Activated T-helper 1 cell treated with anti-CD3 and anti-CD28 coated beads, Interleukin-2, amount 50 U/mL, for 16 hours (primary cell): ENCODE measurements at places on chromosomes 12 and 14.

GRCh38 chr12:68428211-68428610, 96.0 kb upstream of the MDM1 start:
- no peak for DNase-seq

DNA sequence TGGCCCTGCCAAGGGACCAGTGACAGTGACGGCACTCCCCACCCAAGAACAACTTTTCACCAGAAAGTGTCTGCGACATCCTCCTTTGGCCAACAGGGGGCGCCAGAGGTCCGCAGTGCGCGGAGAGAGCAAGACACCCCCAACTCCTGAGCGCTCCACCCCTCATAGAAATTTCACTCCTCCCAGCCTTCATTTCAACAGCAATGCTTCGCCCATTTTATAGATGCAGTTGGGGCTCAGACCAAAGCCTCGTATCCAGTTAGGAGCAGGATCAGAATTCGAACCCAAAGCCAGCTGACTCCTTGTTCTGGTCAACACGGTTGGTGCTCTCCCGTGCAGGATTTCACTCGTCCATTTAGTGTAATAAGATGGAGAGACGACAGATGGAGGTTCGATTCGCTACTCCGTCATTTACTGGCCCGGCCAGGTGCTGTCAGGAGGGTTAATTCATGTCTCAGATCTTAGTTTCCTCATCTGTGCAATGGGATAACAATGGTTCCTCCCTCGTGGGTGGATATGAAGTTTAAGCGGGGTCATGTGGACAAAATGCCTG, 2.4 kb upstream of the POP5 start:
- DNase-seq = peak; percentile 81

DNA sequence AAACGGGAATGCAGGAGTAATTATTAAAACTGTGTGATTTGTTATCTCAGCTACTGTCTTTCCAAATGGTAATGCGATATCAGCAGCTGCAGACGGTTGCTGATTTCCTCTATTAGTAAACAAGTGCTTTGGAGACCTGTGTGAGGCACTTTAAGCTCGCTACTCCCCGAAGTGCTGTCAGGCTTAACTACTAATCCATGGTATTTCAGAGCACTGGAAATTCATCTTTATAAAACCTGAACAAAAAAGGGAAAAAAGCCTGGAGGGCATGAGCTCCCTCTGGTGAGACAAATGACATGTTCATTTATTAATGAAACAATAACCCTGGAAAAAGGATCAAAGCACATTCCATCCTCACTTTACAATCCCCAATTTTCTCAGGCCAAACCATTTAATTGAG, 143.6 kb upstream of the OTX2 start:
- no peak for DNase-seq

DNA sequence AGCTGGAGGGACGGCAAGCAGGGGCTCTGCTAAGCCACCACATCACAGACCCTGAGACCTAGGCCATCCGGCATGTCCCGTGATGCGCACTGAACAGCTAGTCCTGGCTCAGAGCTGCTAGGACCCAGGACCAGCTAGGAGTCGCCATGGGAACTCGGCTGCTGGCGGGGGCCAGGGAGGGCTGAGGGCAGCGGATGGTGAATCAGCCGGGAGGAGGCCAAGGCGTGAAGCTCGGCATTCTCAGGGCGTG, 5.1 kb downstream of the AHNAK2 start:
- DNase-seq = no peak

- DNase-seq = no peak
Measured at GRCh38 chr12:30041096-30041495, 257.4 kb upstream of the TMTC1 start.

DNA sequence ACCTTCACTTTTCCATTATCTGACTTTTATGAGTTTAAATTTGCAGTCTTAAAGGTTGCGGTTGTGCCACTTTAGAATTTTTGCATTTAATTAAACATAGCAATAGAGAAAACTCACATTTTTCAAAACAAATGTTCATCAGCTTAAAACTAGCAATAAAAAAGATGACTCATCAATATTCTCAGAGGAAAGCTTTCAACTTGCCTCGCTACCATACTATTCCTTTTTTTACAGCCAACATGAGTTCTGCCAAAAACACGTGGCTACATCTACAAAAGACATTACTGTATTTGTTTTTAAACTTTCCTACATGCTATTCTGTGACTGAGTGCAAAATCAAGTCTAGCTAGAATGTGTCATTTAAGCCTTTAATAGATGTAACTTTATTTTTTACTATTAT, 497.1 kb downstream of the RPS29 start:
- no peak for DNase-seq

DNA sequence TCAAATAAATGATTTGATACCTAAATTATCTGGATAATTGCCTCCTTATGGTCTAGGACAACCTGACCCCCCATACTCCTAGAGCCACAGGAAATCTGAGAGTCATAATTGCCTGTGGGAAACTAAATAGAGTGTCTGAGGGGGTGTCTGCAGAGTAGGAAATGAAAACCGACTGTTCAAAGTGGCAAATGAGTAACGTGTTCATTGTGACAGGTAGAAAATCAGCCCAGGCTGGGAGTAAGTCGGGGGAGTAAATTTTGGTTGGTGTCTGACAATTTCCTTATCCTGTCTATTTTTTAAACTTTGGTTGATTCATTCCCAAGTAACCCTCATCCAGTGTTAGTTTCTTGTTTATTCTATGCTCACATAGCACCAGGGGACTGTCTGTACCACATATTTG, 51.6 kb upstream of the HOXC13 start:
- DNase-seq = no peak

DNA sequence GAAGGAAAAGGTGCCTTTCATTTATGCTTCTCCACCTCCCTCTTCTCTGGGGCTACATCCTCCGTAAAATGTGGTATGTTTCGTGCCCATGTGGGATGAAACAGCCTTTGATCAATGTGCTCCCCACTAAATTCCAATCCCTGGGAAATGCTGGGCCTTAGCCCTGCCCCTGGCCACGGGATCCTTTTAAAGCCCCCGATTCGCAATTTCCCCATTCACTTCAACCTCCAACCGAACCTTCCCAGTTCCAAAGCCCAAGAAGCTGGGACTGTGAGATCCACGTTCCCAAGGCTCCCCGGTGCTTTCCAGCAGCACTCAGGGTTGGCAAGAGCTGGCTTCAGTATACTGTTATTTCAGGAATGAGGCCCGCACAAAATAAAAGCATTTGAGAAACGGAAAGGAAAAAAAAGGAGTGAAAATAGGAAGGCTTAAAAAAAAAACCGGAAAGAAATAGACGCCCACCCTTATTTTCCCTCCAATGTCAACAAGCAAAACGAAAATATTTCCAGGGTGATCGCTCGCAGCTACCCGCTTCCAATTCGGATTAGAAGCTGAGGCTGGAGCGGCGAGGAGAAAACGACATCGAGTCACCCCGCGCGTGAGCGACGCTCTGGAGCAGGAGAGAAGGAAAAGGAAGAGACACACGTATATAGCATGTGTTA, 1.3 kb upstream of the FOXG1 start:
- no peak for DNase-seq

DNA sequence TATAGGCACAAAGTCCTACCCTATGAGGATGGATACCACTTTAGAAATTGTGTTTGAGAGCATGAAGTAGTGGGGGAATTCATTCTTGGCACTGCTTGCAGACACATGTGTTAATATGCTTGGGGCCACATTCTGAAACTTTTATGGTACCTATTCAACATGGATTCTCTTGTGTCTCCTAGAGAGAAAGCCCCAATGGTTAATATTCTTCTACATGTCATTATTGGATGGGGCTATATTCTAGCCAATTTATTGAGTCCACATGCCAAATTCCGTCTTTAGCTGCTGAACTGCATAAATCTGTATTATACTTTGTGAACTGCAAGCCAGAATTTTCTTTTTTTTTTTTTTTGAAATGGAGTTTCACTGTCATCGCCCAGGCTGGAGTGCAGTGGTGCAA, 140.0 kb downstream of the KICS2 start:
- DNase-seq = no peak
